ENCODE measurements at places on chromosomes 5 and 9. TPM values are rescaled to one million over a fixed set of nuclear protein-coding genes. Genes with fewer than 3 reads are reported as not detected.

Gene CDKN2A
- 2.6 TPM for total RNA-seq

Gene ECPAS
- 67.6 TPM for total RNA-seq

Gene DELE1
- total RNA-seq = 71.4 TPM

Gene C9orf43
- 0.40 TPM for total RNA-seq

Gene GPR151
- total RNA-seq = 13.5 TPM

Measured in endodermal cell (in vitro differentiated cells).